ENCODE measurements at places on chromosomes 4 and X. TPM values are rescaled to one million over a fixed set of nuclear protein-coding genes. Genes with fewer than 3 reads are reported as not detected.

DNA sequence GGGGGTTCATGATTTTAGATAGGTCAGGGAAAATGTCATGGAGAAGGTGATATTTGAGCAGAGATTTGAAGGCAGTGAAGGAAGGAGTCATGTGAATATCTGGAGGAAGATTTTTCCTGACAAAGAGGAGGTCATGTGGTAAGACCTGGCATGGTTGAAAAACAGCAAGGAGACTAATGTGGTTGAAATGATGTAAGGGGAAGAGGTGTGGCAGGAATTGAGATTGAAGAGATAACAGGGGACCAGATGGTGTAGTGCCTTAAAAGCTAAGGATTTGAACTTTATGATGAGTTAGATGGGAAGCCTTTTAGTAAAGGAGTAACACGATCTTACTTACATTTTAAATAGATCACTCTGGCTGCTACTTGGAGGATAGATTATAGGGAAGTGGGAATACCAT, 210.9 kb downstream of the RTL9 start:
- no peak for DNase-seq
- H3K27ac ChIP-seq, result no peak overlapping the region
- H3K4me3 ChIP-seq, result no peak overlapping the region
- H3K4me1 ChIP-seq, result peaks cover 3% of the 10 kb centered on the region
- no peaks in the 10 kb centered on the region for H3K36me3 ChIP-seq

- H3K4me3 ChIP-seq, result no peak overlapping the region
- no peak overlapping the region for H3K27ac ChIP-seq
- H3K27me3 ChIP-seq, result no peaks in the 10 kb centered on the region
- H3K36me3 ChIP-seq, result no peaks in the 10 kb centered on the region
- H3K4me1 ChIP-seq, result no peaks in the 10 kb centered on the region
- DNase-seq, result no peak
These were observed 275.1 kb downstream of the GPM6A start for GRCh38 chr4:175536852-175537453.

DNA sequence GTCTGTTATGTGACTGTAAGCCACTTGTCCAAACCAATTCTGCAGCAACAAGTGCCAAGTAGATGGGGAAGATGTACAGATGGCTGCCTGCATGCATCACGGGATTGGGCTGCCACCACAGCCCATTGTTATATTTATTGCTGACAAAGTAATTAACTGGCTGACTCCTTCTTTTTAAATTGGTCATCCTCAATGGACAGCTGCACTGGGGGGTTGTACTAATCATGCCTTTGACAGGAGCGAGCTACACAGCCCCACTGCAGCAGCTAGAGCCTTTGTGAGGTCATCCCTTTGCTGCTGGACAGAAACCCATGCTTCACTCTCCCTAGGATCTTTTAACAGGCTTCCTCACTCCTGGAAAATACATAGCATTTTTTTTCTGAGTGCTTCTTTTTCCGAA, 146.7 kb upstream of the CXXC4 start:
- H3K27ac ChIP-seq, result no peak overlapping the region
- H3K4me1 ChIP-seq, result no peaks in the 10 kb centered on the region

The FGA gene
- total RNA-seq, result not detected

The SHROOM2 gene
- not detected for total RNA-seq

The PDZD4 gene
- total RNA-seq, result 0.10 TPM
